ENCODE measurements at places on chromosomes 2 and 18. TPM values are rescaled to one million over a fixed set of nuclear protein-coding genes. Genes with fewer than 3 reads are reported as not detected.

HOXD4 gene
- total RNA-seq: not detected

GRCh38 chr2:177285892-177286715 is 21.6 kb upstream of the NFE2L2 start:
- DNase-seq: no peak

GRCh38 chr2:32485399-32485798 is 128.6 kb downstream of the BIRC6 start:
- DNase-seq: no peak

GRCh38 chr2:218313356-218313755 is 21.1 kb upstream of the TMBIM1 start:
- DNase-seq: no peak

DNA sequence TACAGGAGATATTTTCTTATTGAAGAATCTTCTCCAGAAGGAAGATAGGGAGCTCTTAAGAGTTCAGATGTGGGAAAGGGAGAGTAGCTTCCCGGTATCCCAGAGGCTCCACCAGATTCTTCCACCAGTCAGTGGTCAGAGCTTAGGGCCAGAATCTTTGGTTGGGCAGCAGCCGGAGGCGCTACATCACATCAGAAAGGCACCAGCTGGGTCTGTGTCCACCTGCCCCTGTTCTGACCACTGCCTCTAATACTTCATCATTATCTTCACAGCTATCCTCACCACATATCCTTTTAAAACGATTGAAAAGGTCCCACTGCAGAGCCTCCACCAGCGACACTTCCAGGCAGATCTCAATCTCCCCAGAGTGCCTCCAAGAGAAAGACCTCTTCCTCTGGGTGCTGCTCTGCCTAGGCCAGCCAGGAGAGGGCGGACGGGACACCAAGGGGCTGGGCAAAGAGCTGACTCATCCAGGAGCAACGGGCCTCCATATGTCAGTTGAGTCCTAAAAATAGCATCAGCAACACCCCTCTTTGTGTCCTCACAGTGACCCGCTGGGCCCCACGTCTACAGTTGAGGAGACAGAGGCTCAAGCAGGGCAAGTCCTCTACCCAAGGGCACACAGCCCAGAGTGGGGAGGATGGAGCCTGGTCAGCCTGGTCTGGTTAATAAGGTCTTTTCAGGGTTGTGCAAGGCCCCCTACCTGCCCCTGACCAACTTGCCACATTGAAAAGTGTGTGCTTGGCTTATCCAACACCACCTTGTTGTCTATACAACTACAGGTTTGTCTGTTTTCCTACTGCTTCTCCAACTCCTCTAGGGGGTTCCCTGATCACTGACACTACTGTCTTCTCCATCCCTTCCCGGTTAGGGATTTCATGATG is 81.2 kb downstream of the ADD2 start:
- DNase-seq: peak; percentile 56

DNA sequence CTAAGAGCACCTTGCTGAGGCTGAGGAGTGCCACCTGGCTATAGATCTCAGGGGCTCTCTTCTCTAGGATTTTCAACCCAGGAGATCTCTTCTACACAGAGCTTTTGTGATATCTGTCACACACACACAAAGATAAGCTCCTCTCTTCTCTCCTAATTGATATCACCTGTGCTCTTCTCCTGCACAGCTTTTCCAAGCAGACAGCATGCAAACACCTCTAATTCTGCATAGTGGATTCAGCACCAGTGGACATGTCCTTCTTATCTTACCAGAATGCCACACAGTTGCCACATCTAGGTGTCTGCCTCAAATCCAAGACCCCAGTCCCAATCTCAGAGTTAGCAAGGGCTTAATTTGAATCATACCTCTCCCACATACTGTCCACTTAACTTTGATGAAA is 43.9 kb downstream of the LRATD1 start:
- no peak for DNase-seq

GRCh38 chr2:46387886-46388515 is 90.8 kb downstream of the EPAS1 start:
- DNase-seq: no peak

- DNase-seq: peak; percentile 14
Observed at GRCh38 chr2:38552259-38552658, 50.5 kb downstream of the HNRNPLL start.

DNA sequence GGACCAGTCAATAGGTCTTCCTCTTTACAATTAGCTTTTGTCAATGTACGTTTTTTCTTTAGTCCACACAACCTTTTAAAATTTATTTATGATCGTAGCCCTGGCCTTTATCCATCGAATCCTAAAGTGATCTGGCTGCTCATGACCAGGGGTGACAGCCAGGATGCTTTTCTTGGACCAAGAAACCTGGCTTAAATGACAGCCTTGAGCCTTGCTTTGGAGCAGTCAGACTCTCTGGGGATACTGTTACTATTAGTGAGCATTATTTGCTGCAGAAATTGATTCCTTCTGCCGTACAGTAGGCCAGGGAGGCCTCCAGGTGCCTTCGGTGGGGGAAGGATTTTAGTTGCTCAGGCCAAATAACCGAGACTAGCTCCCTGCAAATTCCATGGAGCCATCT is 70.2 kb downstream of the AGAP1 start:
- no peak for DNase-seq

DNA sequence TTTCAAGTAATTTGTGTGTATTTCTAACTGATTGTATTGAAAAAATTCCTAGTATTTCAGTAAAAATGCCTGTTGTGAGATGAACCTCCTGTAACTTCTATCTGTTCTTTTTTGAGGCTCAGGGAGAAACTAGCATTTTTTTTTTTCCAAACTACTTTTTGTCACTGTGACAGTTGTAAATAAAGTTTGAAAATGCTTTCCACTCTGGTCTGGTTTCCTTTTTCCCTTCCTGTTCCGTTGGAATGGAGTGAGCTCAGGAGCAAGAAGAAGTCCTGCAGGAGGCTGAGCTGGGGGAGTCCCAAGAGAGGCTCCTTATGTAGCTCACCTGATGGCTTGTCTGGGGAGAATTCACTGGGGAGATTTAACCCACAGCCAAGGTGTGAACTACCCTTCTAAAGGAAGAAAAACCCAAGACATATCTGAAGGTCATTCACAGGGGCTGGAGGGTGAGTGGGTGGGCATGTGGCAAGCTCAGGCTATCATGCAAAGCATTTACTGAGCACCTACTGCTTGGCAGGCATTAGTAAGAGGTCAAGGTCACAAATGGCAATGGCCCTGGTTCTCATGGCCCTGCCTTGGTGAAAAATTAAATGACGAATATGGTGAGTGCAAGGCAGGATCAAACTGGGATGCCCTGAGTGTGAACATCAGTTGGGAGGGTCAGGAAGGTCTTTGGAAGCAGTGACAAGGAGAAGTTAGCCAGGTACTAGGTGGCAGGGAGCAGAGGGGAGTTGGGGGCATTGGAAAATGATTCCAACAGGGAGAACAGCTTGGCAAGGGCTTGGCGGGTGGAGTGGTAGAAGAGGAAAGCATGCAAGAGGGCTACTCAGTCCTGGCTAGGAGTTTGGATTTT is 28.7 kb downstream of the LBH start:
- DNase-seq: no peak

GRCh38 chr2:131413148-131413747 is 49.3 kb upstream of the RAB6D start:
- peak; percentile 49 for DNase-seq

CCDC68 gene
- total RNA-seq: not detected

DNA sequence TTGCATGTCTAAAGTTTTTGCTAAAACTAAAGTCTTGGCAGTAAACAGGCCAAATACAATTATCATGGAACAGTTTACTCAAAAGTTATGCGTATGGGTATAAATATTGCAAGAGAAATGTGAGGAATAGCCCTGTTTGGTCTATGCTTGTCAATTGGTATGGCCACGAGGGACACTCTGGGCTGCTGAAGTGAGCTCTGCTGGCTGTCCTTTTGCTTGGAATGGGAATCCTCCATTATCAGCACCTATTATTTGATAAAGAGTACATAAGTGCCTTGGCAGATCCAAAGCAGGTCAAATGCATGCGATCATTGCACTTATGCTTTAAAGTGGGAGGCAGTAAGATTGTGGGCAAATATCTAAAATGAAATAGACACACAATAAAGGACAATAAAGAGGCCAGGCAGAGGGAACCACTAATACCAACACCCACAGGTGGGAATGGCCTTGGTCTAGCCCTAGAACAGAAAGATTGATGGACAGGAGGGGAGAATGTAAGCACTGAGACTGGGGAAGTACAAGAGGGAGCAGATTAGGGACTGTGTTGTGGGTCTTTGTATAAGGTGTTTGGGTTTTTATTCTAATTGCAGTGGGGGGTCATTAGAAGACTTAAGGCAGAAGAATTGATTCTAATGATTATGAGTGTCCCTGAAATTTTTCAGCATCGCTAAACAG is 60.0 kb upstream of the NOSTRIN start:
- no peak for DNase-seq

DNA sequence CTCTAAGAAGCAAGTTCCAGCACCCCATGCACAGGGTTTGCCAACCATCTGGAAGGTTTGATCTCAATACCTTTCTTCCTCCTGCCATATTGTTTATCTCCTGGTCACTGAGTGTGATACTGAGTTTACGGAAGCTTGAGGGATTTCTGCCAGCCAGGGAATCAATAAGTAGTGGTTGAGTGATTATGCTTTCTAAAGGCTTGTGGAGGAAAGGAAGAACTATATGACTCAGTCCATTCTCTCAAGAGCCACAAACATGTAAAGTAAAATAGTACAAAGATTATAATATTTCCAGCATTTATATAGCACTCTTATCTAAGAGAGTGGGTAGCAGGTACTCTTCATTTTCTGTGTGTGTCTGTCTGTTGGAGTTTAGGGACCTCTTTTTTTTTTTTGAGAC is 49.2 kb downstream of the SLC4A3 start:
- DNase-seq: no peak

GRCh38 chr18:61471942-61472341 is 138.7 kb downstream of the CDH20 start:
- no peak for DNase-seq

DNA sequence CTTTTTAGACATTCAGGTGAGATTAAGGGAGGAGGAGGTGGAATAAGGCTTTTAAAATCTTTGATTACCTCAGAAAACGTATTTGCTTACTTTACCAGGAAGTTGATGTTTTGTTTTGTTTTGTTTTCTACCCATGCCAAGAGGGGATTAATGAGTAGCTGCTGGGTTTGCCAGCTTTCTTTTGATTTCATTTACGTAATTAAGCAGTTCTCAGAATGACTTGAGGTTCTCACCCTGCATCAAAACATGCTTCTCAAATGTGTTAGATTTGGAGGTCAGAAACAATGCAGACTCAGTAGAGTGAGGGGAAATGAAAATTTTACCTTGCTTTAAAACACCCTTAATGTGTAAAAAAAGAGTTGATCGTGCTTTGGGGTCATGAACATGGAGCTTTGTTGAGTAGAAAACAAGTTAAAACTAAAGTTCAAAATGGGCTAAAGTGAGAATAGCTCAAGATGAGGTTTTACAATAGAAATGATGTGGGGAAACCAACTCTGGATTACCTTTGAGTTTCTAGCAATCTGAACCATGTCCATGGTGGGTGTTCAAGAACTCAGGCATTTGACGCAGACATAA is 217.1 kb upstream of the EPAS1 start:
- DNase-seq: no peak

DNA sequence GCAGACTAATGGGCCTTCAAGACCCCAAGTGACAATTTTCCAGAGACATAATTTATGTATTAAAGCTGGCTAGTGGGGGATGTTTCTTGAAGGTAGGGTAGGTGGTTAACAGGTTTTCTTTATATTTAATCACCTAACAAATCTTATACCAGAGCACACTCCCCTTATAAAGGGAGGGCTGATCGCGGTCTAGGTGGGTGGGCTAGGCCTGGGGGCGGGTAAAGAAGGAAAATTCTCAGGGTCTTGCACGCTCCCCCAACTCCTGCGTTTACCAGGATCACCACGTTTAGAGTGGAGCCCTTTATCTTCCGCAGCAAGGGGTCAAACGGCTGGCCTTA is 19.9 kb upstream of the CXXC1 start:
- no peak for DNase-seq
